ENCODE measurements at places on chromosomes 2 and 18.

DNA sequence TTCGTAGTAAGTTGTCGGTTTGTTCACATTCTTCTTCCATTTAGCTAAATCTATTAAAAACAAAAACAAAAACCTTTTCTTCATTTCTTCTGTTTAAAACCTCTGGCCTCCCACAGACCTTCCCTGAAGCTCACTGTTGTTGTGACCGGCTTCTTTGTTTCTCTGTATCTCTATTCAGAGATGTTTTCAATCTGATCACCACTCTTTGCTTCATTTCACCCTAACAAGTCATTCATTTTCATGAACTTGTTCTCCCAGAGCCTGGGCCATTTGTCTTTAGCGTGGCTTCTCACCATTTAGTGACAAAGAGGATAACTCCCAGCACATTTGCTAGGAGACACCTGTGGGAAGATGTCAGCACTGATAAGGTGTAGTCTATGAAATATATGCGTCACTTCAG lies 794.2 kb downstream of the ERBB4 start:
- DNase-seq, result no peak

DNA sequence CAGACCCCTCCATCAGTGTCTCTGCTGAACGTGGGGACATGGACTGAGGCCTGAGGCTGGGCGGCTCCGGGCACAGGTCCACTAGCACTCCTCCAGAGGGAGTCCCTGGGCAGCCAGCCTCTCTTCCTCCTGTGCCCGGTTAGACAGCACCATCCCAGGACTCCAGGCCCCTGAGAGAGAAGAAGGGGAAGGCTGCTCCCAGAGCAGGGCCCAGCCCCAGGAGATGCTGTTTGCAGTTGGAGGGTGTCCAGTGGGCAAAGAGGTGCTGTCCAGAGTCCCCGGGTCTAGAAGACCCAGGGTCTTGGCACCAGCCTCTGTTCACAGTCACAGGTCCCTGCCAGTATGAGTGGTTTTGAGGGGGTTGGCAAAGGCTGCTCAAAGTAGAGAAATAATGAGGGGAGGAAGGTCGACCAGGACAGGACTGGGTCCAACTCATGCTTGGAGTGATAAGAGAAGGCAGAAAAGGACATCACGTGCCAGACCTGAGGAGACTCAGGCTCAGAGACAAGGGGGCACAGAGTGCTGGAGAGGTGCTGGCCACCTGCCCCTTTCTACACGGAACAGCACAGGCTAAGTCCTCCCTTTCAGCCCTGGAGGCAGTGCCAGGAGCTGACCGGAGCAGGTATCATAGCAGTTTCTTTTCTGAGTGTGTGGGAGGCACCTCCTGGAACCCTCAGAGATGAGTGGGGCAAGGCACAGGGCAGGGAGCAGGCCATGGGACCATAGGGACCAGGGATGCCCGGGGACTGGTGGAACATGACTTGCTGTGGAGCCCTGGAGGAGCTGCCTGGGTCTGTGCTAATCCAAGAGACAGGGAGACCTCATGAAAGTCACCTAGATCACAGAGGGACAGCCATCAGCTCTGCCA lies 21.1 kb downstream of the CRACDL start:
- no peak for DNase-seq

- DNase-seq, result no peak
Measured at GRCh38 chr2:30664761-30665358, 142.4 kb downstream of the CAPN13 start.

GRCh38 chr2:63665846-63666475 lies 77.2 kb downstream of the MDH1 start:
- no peak for DNase-seq

DNA sequence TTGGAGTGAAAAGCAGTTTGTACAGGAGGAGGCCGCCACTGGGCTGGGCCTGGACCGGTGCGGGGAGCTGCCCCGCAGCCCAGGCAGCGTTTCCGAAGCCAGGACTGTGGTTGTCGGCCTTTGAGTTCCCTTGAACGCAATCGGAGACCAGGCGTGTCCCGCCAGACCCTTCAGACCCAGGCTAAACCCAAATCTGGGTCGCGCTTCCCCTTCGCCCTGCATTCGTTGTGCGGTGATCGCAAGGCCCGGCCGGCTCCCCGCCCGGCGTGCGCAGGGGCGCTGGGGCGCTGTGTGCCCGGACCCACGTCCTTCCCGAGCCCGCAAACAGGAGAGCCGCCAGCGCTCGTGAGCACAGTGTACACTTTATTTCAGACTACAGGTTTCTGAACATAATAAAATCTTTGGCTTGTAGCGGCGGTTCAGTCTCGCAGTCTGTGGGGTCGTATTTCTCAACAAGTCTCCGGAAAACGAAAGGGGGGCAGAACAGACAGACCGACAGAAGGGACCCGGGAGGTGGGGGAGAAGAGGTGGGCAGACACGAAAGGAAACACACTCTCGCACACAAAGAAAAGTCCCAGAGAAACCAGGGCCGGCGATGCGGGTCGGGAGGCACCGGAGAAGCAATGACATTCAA lies 5.5 kb downstream of the EN1 start:
- no peak for DNase-seq

DNA sequence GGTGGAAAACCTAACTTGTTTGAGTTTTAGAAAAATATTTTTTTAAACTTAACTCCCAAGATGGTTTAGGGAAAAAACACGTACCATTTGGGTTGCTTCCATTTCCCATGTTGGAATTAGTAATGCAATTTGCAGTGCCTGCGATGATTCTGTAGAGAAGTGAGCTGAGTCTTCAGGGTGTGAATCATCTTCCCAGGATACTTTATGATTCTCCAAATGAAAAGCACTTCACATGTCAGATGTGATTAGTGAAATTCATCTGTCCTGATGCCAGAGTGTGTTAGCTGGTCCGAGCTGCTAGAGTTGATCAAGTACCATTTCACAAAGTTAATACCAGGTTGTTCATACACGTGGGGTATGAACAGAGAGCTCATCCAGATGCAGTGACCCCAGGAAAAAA lies 59.1 kb downstream of the ACOXL start:
- DNase-seq, result no peak

DNA sequence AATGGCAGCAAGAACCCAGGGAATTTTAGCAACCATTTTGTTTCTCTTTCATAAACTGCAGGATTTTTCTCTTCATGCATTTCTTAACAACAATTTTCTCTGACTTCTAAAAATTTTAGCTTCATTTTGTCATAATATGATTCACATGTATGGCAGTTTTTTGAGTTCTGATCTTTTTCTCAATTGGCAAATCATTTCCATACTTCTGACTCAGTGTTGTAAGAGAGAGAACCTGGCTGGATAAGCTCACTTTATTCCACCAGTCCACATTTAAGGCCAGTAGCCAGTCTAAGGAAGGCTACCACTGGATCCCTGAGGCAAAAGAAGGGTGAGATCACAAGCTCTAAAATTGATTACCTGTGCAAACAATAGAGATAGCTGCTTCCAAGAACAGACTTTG lies 42.8 kb upstream of the COL3A1 start:
- DNase-seq, result no peak

- DNase-seq, result no peak
Measured at GRCh38 chr2:64631771-64632170, 21.9 kb downstream of the SERTAD2 start.

DNA sequence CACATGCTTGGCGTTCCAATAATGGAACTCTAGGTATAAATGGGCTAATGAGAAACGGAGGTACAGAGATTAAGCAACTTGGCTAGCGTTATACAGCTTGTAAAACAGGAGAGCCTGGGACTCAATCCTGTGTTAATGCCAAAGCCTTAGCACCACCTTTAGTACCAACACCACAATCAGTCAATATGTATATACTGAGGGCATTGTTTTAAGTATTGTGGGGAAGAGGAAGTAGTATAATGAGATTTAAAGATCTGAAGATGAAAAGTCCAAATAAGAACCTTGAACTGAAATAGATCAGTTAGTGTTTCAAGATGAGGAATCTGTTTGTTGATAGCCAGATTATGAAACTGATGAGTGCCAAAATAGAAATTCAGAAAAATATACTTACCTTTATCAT lies 8.1 kb downstream of the MARS2 start:
- DNase-seq, result no peak

GRCh38 chr2:57370882-57371585 lies 675.6 kb upstream of the VRK2 start:
- no peak for DNase-seq

DNA sequence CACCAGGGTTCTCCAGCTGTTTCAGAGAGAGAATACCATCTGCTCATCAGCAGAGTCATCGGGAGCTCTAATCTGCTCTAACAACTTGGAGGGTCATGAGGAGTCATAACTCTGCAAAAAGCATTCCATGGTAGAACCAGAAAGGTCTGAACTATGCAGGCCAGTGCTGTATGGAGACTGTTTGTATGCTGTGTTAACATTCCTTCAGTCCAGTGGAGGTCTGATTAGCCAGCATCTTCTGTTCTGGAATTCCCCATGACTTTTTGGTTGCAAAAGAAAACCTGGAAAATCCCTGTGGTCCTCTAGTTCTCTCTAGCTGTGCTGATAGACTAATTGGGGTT lies 9.4 kb upstream of the ITGB6 start:
- no peak for DNase-seq

- DNase-seq, result no peak
Measured at GRCh38 chr2:2187196-2187595, 143.9 kb downstream of the MYT1L start.

DNA sequence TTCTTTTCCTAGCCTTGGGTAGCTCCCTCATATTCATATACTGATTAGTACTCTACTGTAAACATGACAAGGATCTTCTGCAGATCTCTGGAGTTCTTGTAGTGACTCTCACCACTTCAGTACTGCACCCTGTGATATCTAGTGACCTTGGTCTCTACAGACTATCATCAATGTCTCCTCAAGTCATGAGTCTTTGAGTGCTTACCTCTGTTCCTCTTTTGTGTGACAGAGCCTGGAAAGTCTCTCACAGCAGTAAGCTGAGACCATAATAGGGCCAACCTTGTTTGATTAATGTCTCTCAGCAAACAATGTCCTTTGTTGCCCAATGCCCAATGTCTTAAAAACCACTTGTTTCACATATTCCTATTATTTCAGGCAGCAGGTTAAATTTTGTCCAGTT lies 34.2 kb upstream of the BAZ2B start:
- DNase-seq, result no peak

DNA sequence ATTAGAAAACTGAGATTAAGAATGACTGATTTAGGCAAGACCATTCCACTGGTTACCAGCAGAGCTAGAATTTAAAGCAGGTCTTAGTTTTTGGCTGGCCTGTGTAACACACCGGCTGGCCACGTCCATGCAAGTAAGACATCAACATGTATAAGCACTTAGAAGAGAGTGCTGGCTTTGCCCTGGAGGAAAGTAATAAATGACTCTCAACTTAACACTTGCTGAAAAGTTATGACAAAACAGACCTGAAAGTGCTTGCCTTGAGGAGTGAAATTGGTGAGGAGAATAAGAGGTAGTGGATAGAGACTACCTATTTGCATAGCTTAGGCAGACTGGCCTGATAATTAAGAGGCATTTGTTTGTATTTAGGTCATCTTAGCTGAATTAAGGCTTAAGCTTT lies 165.7 kb upstream of the KCNJ3 start:
- no peak for DNase-seq

GRCh38 chr18:7333025-7333562 lies 102.2 kb downstream of the LRRC30 start:
- DNase-seq, result no peak

GRCh38 chr2:74850496-74851190 lies 16.7 kb downstream of the HK2 start:
- DNase-seq, result no peak

- DNase-seq, result no peak
Measured at GRCh38 chr2:39636306-39636705, 29.4 kb upstream of the TMEM178A start.
